ENCODE measurements at places on chromosomes 7 and 10.

- DNase-seq: no peak
Observed at GRCh38 chr7:55124989-55125875, 106.4 kb downstream of the EGFR start.

- no peak for DNase-seq
Observed at GRCh38 chr10:124145109-124145870, 51.9 kb upstream of the CHST15 start.

DNA sequence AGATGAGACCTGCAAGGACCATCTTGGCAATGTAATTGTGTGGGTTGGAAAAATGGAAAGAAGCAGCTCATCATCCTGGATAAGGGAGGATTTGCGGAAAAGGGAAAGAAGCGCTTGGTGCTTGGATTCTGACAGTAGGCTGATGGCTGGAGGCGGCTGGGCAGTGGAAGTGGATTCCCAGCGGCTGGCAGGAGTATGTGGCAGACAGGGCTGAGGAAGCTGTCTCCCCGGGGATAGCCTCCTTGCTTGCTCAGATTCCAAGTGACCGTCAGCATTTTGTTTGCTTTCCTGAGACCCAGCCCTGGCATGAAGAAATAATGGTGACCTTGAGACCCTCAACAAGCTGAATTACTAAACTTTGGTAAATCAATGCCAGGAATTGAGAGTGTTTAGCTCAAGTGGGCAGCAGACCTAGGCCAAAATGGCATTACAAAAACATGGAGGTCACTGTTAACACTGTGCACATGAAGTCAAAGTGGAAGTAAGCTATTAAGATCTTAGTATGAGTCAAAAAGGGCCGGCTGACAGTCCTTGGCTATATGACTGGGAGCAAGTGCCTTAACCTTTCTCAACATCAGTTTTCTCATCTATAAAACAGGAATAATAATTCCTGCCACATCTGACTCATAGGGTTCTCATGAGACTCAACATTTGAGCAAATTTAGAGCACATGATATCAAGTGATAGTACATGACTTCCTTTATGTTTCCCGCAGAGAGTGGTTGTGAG, 21.3 kb downstream of the SLC25A28 start:
- no peak for DNase-seq

DNA sequence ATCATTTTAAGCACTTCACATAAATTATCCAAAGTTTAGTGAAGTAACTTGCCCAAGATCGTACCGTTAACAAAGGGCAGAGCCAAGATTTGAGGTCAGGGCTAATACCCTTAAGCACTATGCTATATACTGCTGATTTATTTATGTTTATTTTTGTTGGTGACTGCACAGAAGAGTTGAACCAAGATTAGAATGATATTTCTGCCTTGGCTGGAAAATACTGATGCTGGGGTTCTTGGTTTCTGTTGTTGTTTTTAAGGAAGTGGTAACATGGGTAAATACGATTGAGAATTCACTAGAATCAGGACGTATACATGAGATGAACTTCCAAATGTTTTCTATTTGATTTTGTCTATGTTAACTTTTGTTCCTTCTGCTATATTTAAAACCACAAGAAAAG, 9.3 kb downstream of the ADD3 start:
- DNase-seq: no peak

GRCh38 chr7:43470110-43470509, 112.8 kb upstream of the STK17A start:
- DNase-seq: no peak
